Activated CD4-positive, alpha-beta T cell treated with anti-CD3 and anti-CD28 coated beads, Interleukin-2, amount 10 ng/mL, durations not matched to agents 24 days and 14 days (primary cell): ENCODE measurements at places on chromosomes 5 and 9. TPM values are rescaled to one million over a fixed set of nuclear protein-coding genes. Genes with fewer than 3 reads are reported as not detected.
A peak's percentile ranks its signal among the peaks of the same experiment; 100 is the strongest.

Gene TLE1
- 0.21 TPM in 1 of 2 replicates, not detected in the other for total RNA-seq

Gene CARTPT
- total RNA-seq = not detected in 2 replicates

Gene PAEP
- not detected in 2 replicates for total RNA-seq

Gene PPIC
- not detected in 2 replicates for total RNA-seq

Gene LCN15
- total RNA-seq = not detected in 2 replicates

Gene GABRA1
- total RNA-seq = not detected in 2 replicates

Gene PCDHB13
- total RNA-seq = 0.05 TPM in 1 of 2 replicates, not detected in the other

Gene GPR150
- 0.33 and 0.56 TPM in 2 replicates for total RNA-seq

Gene IFNB1
- not detected in 2 replicates for total RNA-seq

GRCh38 chr9:121278477-121279261 lies 10.7 kb downstream of the GSN start:
- peak; percentile 82 for DNase-seq

DNA sequence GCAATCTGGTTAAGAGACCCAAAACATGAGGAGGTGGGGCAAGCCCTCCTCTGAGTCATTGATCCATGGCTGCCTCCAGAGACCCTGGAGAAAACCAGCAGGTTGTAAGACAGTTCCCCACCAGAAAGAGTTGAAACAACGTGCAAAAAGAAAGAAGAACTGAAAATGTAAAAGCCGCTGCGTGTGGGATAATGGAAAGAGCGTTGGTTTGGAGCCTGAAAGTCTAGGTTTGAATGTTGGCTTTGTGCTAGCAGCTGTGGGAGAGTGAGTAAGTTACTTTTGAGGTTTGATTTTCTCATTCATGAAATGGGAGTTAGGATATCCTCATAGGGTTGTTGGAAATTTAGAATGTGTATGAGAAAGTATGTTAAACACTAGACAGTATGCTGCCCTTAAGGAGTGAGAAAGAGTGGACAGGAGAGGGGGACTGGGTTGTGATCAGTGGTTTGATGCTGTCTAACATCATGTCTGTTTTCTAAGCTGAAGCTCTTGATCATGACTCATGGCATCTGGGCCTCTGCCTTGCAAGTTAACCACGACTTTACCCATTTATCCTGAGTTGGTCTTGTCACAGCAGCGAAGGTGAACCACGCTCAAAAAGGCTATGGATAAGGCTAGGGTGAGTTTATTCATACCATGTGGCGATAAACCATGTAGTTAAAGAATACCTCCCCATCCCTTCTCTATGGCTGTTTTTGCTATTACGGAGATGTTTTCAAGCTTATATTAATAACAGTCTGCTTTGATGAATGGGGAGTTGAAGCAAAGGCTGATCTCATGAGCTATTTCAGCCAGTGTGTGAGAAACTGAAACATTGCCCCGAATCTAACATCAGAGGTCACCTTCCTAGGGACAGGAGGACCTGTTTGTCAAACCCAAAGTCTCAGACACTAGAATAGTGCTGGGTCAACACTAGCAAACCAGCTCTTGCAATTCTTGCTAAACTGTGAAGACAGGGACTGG lies 41.3 kb downstream of the ZNF366 start:
- DNase-seq = no peak

- no peak for DNase-seq
Observed at GRCh38 chr9:6132650-6133049, 83.0 kb upstream of the IL33 start.

- DNase-seq = no peak
Observed at GRCh38 chr5:153660919-153661318, 170.4 kb downstream of the GRIA1 start.

GRCh38 chr5:13939638-13940037 lies 4.8 kb downstream of the DNAH5 start:
- DNase-seq = peak; percentile 40

DNA sequence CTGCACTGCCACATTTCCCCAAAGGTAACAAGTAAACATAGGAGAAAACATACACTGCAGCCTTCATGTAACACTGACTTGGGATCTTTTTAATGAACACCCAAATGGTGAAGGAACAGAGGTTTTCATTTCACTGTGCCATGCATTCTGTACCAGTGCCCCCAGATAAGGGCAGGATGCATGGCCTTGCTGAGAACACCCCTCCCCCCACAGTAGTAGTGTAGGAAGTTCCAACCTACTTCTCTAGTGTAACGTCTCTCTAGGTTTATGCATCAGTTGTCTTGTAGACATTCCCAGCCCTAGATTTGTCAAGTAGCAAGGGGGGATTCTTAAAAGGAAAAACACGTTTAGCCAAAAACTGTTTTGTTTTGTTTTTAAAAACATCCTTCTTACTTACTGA lies 29.9 kb downstream of the MAP3K1 start:
- no peak for DNase-seq

GRCh38 chr9:133998915-133999595 lies 6.9 kb upstream of the VAV2 start:
- no peak for DNase-seq

DNA sequence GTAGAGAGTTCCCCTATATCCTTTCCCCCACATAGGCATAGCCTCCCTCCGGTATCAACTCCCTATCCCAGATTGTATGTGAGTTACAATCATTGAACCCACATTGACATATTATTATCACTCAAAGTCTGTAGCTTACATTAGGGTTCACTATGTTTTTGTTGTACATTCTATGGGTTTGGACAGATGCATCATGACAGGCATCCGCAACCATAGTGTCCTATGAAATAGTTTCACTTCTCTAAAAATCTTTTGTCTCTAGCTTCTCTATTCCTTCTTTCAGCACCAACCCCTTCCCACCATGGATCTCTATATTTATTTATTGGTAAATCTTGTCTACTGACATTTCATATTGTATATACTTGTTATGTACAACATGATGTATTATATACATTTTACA lies 31.6 kb downstream of the TAF11L14 start:
- no peak for DNase-seq

DNA sequence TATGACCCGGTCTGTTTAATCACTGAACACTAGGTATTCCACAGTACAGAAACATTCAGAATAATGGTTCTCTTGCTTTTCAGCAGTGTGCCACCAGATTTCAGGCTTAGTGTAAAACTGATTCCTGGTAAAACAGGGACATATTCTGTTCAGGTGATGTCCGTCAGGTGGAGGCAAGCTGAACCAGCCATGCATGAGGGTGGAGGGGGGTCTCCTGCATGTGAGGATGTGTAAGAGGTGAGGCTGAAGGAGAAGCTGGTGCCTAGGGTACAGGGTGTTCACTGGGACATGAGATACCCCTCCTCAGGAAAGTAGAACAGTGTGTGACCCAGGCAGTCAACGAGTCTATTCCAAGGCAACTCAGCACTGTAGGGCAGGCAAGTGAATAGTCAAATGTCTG lies 563.9 kb downstream of the BNC2 start:
- no peak for DNase-seq

DNA sequence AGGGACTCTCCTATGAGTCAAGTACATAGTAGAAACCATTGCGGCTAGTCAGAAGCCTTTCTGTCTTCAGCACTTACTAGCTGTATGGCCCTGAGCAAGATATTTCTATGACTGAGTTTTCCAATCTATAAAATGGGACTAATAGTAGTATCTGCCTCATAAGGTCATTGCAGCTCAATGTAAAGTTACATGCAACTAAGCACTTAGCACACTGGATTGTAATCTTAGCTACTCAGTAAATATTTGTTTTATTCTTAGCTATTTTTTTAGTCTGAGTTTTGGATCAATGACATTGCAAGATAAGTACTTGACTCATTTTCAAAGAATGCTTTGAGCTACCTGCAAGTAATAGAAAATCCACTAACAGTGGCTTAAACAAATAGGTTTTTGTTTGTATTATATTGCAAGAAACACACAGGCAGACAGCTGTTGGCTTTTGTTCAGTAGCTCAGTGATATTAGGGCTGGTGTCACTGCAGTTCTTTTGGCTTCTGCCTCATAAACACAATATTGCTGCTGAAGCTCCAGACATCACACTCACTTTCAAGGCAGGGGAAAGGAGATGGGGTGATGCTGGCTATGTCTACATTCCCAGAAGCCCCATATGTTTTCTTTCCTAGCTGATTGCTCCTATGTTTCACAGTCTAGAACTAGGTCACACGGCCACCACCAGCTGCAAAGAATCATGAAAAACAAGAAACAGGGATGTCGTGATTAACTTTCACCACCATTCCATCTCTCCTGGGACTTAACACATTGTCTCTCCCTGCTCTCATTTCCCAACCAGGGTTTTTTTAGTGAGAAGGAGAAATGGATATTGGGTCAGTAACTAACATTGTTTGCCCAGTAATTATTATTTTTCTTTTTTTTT lies 26.9 kb upstream of the FAT2 start:
- DNase-seq = no peak

DNA sequence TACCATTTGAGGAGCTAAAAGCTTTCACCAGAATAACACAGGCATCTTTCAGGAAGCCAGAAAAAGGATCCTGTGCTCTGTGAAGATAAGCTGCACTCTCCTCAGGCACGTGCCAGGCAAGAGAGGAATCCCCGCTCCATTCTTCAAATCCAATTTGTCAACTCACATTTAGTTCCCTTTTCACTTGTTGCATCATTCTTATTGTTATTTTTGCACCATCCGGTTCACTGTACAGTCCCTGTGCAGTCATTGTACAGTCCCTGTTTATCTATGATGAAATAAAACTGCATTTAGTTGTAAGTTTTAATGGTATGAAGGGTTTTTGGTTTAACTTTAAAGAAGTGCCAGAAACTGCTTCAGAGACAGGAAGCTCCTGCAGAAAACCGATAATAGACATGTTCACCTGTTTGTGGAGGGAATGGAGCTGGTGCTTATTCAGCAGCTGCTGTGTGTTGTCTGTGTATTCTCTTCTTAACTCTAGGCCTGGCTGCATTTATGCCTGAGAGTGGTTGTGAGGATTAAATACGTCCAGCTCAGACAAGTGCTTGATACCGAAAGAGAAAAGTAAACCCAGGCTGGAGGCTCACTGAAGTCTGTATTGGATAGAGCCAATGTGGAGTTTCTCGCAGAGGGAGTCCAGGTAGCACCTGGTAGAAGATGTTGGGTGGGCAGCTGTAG lies 22.4 kb downstream of the IFNW1 start:
- DNase-seq = no peak

GRCh38 chr9:112012026-112012902 lies 115.7 kb downstream of the UGCG start:
- no peak for DNase-seq

GRCh38 chr5:177146891-177147638 lies 13.5 kb downstream of the NSD1 start:
- DNase-seq = no peak

DNA sequence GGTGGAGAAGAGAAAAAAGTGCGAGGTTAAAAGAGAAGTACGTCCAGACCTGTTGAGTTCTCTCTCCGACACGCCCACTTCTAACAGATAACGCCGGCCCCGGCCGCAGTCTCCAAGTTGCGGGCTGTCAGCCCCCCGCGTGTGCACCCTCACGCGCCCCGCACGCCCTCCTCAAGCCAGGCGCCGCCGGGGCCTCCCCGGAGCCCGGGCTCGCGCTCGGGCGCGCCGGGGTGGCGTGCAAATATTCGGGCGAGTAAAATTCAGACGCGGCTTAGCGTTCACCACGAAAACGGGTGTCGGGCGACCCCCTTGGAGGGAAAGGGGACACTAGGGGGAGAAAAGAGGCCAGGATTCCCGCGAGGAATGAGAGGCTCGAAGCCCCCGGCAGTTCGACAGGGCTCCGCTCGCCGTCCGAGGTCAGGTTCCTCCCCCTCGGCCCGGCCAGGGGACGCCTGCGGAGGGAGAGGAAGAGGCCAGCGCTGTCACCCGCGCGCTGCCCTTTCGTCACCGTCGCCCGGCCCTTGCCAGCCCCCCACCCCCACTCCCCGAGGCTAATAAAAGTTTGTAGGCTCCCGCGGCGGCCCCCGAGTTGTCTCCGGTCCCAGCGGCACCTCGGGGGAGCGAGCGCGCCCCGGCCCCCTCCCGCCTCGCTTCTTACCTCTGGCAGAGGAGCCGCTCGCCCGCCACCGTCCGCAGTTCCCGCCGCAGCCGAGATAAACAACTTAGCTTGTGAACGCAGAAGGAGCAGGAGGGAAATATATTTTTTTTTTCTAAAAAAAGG lies 743 bp downstream of the NR3C1 start:
- DNase-seq = peak; percentile 86

DNA sequence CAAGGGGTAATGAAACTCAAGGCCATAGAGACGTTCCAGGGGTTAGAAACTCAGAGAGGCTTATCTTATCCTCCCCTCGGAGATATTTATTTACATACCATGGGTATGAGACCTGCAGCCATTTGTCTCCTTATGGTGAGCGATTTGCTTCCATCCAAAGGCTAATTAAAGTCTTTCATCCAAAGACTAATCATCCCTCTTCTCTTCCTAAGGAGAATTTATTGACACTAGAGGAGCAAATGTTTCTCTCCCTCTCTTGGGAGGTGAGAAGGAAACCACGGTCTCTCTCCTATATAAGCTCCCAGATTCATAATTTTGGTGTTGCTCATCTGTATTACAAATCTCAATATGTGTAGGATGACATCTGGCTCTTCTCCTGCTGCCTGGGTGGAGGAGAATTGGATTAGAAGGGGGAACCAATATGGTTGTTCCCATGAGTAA lies 31.0 kb upstream of the RPS23 start:
- no peak for DNase-seq

DNA sequence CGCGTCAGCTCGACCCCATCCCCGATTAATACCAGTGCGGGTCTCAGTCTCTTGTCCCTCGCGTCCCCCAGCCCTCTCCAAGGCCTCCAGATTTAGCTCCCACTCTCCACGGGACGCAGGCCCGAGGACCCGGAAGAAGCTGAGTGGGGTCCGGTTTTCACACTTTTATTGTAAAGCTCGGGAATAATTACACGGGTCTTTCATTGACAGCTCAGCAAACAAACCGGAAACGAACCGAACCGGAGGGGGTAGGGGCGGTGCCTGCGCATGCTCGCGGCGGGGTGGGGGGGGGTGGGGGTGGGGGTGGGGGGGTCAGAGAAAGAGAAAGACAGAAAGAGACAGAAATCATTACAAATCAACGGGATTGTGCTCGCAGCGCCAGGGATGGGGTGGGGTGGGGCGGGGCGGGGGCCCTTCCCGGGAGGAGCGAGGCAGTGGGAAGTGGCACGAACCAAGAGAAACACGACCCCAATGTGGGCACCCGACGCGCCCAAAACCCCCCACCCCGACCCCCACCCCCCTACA lies 27.9 kb downstream of the PCDH1 start:
- DNase-seq = peak; percentile 79
